ENCODE measurements at places on chromosomes 3 and 15. TPM values are rescaled to one million over a fixed set of nuclear protein-coding genes. Genes with fewer than 3 reads are reported as not detected.

DNA sequence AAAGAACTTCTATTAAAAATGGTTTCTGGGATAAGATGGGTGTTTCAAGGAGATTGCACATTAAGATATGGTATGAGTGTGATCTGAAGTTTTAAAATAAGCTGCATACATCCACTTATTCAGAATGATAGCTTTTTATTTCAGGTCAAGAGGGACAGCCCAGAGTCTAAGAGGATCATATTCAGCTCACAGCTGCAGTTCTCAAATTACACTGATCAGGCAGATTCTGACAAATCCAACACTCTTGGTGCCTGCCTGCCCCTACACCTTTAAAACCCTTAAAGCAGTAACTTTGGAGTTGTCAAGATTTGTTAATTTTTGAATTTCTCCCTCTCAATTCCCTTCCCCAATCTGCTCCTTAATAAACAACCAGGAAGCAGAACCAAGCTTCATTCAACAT, 9.1 kb upstream of the TMEM87A start:
- DNase-seq = no peak

GRCh38 chr3:9622438-9622837, 26.9 kb upstream of the MTMR14 start:
- no peak for DNase-seq

HIGD2B gene
- total RNA-seq = not detected

DNA sequence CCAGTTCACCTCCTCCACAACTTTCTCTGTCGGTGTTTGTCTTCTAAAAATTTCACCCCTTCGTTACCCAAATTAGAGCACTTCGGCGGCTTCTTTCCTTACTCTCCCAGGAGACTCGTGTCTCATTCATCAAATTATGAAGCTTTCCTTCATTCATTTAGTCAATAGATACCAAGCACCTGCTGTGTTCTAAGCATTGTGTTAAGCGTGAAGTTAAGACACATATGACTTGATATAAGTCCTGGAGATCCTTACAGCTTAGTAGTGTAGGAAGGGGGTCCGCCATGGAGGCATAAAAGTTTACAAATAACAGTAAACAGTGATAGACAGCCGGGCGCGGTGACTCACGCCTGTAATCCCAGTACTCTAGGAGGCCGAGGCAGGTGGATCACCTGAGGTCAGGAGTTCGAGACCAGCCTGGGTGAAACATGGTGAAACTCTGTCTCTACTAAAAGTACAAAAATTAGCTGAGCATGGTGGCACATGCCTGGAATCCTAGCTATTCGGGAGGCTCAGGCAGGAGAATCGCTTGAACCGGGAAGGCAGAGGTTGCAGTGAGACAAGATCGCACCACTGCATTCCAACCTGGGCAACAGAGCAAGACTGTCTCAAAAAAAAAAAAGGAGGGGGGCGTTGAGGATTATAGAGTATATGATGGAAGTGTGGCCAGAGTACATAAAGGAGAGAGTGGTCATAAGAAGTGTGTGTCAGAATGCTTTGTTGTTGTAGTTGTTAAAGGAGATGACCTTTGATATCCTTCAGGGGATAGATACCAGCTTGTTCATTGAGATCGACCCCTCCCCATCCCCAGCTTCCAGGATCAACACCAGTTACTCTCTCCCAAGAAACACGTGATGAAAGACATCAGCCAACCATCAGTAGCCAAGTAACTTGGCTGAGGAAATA, 744 bp upstream of the CCDC32 start:
- no peak for DNase-seq

DNA sequence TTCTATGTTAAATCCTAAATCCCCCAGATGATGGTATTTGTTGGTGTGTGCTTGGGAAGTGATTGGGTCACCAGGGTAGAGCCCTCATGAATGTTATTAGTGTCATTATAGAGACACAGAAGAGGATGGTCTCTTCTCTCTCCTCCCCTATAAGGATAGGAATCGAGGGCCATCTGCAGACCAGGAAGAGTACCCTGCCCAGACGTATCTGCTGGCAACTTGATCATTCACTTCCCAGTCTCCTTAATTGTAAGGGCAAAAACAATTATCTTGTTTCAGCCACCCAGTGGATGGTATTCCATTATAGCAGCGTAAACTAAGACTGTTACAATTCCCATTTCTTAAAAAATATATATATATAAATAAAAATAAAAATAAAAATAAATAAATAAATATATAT, 892.2 kb downstream of the SI start:
- no peak for DNase-seq

DNA sequence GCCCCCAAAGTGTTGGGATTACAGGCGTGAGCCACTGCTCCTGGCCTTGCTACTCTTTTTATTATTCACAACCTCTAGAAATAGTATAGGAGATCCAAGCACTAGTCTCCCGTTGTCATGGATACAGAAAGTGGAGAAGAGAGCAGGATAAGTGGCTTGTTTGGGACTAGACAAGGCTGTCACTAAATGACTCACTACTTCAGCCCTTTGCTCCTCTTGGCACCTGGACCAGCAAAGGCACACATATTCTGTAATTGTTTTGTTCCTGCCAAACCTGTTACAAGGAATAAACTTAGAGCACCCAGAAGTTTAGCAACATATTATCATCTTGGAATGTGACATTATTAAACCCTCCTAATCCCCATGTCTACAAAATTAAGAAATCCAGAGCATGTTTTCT, 427.2 kb upstream of the THBS1 start:
- no peak for DNase-seq

GRCh38 chr15:44667039-44667360, 3.5 kb upstream of the SPG11 start:
- no peak for DNase-seq
